ENCODE measurements at places on chromosomes 13 and 19. TPM values are rescaled to one million over a fixed set of nuclear protein-coding genes. Genes with fewer than 3 reads are reported as not detected.

Gene PEX11G
- 3.9 TPM for total RNA-seq

Gene KLK3
- total RNA-seq, result not detected

Gene CRX
- total RNA-seq, result not detected

Gene BEST2
- total RNA-seq, result 0.27 TPM

Gene NXNL1
- not detected for total RNA-seq

Gene CGB8
- total RNA-seq, result not detected

Gene ANKRD24
- total RNA-seq, result 0.16 TPM

Gene ZNF99
- not detected for total RNA-seq

Data from Caco-2 (cell line).